T-helper 1 cell (primary cell): ENCODE measurements at places on chromosomes 7 and 10.

- DNase-seq = no peak
Measured at GRCh38 chr7:32670110-32671025, 175.1 kb downstream of the AVL9 start.

DNA sequence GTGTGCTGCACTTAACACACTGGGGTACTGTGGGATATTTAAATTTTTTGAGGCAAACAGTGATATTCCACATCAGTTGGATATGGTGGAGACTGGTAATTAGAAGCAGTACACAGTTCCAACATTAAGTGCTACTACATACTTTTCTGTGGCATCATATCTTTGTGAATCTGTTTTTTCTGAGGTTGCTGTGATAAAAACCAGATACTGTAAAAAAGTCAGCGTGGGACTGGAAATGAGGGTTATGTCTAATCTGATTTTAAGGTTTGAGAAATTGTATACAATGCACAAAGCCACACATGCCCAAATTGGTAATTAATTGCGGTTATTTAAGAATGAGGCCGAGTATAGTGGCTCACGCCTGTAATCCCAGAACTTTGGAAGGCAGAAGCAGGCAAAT lies 41.2 kb downstream of the TBC1D12 start:
- no peak for DNase-seq

DNA sequence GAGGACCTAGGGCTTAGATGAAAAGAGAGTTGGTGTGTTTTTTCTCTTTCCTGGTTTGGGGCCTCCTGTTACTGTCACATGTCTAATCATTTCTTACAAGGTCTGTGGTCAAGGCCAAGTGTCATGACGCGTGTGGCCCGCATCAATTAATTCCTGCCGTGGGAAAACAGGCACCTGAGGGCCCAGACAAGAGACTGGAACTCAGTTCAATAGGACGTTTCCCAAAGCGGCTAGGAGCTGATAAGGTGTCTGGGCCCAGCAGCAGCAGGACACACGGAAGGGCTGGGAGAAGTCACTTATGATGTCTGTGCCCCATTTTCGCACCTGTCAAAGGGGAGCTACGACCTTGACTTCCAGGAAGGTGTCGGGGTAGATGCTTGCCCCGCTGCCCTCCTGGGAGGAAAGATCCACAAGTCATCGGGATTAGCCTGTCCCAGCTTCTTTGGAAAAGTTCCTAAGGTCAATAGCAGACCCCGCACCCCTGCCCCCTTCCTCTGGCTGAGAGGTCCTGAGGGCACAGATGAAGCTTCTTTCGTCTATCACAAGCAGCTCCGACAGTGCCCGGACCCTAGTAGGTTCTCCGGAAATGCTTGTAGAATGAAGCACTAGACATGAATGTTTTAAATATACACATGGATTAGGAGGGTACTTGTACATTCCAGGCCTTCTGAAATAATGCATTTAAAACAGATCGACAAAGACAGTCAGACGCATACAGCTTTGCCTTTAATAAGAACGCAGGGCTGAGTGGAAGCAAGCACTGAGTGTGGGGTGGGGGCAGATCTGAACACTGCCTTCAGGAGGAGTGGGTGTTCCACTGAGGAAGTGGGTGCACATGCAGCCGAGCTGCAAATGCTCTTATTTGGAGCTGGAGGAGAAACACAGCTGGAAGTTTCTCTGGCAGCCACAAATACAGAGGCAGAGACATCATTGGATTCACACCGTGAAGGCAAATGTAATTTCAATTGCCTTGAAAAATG lies 237.5 kb upstream of the GRB10 start:
- no peak for DNase-seq

DNA sequence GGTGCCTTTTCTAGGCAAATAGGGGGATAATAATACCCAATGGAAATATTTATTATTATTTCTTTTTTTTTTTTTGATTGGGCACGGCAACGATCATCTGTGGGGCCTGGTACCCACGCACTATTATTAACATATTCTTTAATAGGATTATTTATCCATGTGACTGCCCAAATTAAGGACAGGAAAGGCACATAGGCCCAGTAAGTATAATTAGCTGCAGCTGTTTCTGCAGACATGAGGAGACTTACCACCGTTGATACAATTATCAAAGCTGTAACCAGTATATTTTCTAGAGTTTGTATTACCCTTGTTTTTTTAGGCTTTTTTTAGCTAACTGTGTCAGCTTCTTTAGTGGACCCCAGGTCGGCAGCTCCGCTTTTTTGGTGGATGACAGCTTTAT lies 25.2 kb upstream of the GUSB start:
- no peak for DNase-seq

DNA sequence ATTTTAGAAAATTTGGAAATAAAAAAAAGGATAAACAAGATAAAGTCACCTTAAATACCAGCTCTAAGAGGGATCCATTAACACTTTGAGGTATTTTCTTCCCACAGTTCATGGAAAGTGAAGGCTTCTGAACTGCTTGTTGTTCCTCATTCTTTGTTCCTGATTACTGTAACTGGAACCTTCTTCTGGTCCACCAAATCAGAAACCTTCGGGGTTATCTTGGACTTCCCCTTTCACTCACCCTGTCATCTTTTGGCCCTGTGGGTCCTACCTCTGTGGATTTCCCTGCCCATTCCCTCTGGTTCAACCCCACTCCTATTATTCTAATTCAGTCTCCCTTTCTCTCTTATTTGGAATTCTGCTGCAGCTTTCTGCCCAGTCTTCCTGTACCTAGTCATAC lies 116.5 kb upstream of the PRPS1L1 start:
- no peak for DNase-seq

GRCh38 chr10:123284022-123284421 lies 129.8 kb downstream of the BUB3 start:
- no peak for DNase-seq

DNA sequence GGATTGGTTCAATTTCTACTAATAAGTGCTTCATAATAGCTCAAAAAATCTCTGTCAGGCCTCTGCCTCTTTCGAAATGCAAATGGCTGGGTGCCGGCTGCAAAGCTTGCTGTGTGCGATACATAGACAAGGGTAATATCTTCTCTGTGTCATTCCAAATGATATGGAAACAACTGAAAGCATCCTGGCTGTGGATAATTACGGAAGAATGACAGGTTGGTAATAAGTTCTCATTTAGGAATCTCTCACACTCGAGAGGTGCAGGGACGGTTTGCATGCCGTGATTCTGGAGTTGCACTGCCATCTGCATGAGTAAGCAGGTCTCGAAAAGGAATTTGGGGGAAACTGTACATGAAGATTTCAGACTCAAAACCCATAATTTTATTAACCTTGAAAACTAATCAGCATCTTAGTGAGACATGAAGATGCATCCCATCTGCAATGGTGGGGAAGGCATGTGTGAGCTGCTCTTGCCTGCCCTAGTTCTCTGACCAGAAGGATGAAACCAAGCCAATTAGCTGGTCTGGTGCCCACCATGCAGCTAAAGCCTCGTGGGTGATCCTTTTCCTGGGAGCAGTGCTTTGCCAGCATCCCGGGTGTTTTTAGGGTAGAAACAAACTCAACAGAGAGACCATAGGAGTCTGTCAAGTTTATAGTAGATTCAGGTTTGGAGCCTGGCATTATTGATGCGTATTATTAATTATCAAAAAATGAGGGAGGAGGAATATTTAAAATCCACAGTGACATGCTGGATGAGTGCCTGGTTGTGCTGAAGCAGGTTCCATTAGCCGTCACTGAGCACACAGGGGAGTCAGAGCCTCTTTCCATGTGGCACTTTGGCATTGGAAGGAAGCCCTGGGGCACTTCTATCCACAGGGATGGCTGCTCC lies 503.6 kb upstream of the MGMT start:
- no peak for DNase-seq

DNA sequence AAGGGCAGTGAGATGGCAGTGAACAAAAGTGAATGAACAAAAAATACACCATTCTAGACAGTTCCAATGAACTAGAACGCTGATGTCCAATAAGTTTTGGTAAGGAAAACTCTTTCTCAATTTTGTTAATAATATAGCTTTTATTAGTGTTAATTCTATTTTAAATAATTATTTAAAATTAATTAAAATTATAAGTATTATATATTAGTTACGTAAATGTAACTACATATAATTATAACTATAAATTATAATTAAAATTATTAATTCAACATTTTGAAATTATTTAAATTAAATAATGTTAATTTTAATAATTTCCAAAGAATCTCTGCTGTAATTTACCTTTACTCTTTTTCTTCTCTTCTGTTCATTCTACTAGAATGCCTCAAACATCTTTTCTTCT lies 5.4 kb downstream of the SRI start:
- no peak for DNase-seq

GRCh38 chr10:30059209-30060107 lies at the start of gene JCAD:
JCAD (minus strand) TSS chr10:30059586; CDS start chr10:30047812, 11,774 bp downstream.
- peak; percentile 25 for DNase-seq

DNA sequence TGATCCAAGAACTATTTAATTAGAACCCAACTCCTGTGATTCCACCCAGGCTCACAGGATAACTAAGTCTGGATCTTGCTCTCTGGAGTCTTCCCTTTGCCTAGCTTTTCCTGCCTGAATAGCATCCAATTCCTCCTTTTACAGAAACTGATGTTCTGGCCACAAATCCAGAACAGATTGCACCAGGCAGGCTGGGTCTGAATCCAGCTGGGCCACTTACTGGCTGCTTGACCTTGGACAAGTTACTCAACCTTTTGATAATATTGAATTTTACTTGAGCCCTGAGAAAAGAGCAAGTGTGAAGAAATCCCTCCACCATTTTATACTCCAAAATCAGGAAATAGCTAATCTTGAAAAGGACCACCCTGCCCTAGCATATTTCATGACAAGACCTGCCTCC lies 55.5 kb upstream of the SLC35G1 start:
- DNase-seq = no peak

DNA sequence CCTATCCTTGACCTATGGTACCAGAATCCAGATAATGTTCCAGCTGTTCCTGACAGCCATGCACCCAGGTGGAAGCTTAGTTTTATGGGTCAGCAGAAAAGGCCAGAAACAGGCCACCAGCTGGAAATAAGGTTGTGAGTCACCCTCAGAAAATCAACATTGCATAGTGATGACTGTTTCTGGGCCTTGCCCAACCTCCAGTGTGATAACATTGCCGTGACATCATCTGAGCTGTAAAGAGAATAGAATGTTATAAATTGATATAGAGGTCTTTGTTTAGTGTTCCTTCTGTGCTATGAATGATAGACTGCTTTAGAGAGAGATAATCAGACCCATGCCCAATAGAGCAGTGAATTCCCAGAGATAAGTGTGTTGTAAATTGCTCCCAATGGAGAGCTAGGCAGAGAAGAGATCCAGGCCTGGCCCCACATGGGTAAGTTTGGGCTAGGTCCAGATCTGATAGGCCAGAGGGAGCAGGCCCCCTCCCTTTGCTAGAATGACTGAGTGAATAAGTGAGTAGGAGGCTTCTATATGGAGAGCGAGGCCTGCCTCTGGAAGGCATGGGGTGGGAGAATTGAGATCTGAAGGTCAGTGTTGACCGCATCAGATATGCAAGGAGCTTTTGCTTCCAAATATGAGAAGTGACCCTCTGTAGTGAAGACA lies 14.2 kb upstream of the HPS1 start:
- DNase-seq = no peak

- no peak for DNase-seq
Measured at GRCh38 chr7:148135116-148135515, 455.4 kb upstream of the C7orf33 start.

DNA sequence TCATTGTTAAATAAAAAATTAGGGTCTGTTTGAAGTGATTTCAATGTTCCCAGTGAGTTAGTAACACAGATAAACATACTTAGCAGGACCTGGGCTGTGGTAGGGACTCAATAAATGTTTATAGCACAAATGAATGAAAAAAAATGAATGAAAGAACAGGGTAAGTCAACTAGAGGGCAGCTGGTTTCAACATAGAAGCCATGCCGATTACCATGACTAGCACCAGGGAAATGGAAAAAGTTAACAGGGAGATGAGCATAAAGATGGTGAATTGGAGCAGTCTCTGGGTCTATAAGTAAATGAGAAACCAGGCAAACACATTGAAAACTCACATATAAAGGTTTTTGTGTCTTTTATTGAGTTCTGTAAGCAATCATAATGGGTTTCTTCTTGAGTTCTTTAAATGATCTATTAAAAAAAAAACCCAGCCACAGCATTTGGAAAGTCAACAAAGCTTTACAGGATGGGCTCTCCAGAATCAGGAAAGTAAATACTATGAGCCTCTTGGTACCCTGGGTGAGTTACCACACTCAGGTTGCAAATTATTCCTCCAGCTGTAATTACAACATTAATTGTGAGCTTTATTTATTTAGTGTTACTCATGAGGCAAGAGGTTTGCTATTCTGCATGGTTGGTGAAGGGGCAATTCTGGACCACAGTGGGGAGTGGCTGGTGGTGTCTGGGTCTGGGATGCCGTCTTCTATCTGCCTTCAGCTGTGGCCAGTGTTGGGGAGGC lies 46.1 kb upstream of the MTPN start:
- DNase-seq = no peak

GRCh38 chr7:85748861-85749260 lies 562.0 kb upstream of the SEMA3D start:
- no peak for DNase-seq

DNA sequence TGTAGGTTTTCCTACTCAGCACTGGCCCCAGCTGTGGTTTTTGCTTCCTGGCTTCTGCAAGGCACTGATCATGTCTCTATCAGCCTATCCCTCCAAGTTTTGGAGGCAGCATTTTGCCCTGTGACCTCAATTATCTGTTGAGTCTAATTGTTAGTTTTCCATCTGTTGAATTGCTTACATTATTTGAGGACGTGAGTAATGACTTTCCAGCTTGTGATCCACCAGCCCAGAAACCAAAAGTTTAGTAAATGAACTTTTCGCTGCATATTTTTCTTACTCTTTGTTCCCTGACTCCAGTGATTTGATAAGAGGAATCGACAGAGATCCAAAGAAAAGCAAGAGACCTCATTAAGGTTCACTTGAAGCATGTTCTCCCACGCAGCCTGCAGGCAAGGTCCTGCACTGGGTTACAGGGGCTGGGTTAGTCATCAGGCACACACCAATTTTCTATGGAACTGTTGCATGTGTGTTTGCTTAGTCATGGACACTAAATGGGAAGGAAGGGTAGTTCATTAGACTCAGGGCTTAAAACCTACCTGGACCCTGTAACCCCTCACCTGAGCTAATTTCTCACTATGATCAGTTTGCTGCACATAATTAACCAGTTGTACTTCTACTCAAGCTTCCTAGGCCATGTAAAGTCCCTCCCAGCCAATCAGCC lies 57.2 kb downstream of the AKR1E2 start:
- DNase-seq = no peak

DNA sequence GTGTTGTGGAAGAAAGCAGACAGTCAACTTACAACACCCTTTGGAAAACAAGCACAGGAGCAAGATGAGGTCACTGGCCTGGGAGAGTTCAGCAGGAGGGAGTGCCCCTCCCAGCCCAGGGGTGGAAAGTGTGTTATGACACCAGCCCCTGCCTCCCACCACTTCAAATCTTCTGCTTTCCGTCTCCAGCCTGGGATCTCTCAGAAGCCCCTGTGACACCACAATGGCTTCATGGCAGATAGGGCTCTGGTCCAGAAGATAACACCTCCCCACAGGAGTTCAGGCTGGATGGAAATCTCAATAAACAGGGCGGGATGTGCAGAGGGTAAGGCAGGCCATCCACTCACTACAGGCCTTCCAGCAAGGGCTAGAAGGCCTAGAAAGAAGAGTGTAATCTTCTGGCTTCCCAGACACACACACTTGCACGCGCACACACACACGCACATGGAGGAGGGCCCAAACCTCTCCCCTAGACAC lies 48.7 kb upstream of the ZMIZ1 start:
- DNase-seq = no peak

GRCh38 chr7:94701555-94701973 lies 45.6 kb upstream of the SGCE start:
- DNase-seq = no peak
